ENCODE measurements at places on chromosomes 12 and 14.
A peak's percentile ranks its signal among the peaks of the same experiment; 100 is the strongest.

DNA sequence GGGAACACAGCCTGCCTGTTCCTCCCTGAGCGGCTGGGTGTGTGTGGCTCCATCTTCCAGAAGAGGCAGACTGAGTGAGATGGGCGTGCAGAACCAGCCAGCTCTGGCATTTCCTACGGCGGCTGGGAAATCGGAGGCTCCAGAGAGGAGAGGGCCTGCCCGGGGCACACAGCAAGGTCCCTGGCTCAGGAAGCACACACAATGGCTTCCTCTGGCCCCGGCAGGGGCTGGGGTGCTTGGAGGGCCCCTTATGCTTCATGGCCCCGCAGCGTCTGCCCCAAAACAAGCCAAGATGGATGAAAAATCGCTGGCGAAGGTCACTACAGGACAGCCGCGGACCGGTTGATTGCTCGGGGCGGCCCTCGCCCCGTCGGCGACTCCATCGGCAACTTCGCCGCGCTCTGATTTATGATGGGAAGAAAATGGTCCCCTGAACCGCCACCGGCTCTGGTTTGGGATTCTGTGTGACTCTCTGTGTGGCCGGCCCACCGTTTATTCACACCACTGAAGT, 191.5 kb upstream of the C14orf180 start:
- no peak for DNase-seq

- no peak for DNase-seq
Measured at GRCh38 chr12:4978737-4979136, 64.9 kb upstream of the KCNA5 start.

GRCh38 chr12:71731439-71732356, 23.0 kb upstream of the RAB21 start:
- DNase-seq = peak; percentile 77

DNA sequence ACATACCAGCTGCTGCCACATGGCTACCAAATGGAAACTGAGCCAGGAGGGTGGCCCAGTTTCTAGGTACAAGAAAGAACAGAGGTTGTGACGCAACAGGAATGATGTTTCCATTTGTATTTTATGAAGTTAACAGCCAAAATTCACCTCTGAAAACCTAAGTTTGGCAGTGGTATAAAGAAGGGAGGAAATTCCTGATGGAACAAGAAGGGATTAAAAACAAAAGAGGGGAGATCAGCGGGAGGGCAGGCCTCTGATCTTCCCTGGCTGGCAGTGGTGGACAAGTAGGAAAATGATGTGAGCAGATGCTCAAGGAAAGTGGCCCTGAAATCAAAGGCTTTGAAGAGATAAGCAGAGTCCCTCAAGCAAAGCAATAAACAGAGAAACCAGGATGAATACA, 47.3 kb upstream of the BCL2L14 start:
- DNase-seq = no peak

GRCh38 chr12:9079883-9080675, 35.6 kb downstream of the A2M start:
- no peak for DNase-seq

GRCh38 chr12:68222326-68222725, 3.3 kb downstream of the IL26 start:
- DNase-seq = peak; percentile 53

- DNase-seq = peak; percentile 79
Measured at GRCh38 chr12:645563-646071, 17.6 kb downstream of the NINJ2 start.

DNA sequence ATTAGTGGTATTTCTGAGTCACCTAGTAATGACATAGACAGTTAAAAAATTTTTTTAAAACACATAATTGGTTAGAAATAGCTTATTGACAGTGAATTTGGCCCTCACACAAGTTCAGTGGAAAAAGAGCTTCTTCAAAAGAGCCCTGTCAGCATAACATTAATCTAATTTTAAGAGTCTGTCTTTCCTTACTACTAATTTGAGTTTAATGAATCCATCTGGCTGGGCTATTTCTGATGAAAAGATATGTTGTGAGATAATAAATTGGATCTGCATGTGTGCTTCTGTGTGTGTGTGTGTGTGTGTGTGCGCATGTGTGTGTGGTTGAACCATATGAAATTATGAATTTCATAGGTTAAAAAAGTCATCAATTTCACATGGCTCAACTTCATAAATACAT, 1045.2 kb downstream of the FLRT2 start:
- DNase-seq = peak; percentile 33

DNA sequence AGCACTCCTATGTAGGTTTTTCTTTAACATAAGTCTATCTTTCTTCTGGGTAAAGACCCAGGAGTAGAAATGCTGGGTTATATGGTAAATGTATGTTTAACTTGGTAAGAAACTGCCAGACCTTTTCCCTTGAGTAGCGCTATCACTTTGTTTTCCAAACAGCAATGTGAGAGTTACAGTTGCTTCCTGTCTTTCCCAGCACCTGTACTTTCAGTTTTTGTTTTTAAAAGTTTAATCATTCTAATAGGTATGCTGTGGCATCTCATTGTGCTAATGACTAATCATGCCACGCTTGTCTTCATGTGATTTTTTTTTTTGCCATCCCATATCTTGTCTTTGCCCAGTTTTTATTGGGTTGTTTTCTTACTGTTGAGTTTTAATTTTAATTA, 28.1 kb downstream of the GIT2 start:
- DNase-seq = no peak

- DNase-seq = no peak
Measured at GRCh38 chr12:44551631-44552030, 324.5 kb downstream of the NELL2 start.

DNA sequence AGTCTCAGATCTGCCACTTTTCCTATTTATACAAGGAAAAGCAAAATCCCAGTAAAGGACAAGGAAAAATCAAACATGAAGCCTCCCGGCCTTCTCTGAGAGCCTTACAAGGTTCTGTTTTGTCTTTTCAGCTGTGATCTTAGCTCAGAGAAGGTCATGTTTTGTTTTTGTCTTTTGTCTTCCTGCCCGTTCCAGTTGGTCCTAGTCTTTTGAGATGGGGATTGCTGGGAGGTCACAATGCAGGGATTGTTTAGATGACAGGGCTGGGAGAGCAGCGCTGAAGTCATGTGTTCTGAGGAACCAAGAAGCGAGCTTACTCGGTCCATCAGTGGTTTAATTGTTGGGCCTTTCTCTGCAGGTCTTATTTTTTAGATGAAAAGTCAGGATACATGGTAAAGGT, 6.0 kb downstream of the PLEKHH1 start:
- no peak for DNase-seq

DNA sequence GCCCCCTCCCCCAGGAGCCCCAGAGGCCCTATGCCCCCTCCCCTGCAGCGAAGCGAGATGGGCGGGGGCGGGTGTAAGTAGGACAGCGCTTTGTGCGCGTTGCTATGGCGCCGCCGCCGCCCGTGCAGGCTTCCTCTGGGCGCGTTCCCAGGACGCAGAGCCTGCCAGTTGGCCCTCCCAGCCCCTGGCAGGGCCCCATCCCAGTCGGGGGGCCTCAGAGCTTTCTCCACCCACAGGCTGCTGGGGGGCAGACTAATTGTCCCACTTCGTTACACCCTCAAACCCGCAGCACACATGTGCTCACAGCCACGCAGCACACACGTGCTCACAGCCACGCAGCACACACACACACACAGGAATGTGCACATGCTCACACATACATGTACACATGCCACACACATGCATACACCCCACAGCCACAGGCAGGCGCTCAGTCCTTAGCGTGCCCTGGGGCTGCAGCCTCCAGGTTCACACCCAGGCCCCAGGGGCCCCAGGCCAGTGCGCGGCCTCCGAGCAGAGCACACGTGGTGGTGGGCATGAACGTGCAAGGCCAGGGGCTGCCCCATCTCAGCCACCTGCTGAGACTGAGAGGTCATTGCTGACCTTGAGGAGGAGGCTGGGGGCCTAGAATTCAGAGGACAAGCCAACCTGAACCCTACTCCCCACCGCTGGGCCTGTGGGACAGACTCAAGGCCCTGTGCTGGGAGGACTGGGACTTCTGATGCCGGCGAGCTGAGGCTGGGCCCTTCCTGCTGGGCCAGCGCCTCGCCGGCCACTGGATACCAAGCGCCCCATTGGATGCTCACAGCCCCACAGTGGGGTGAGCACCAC, 15.6 kb downstream of the TRMT61A start:
- DNase-seq = no peak

- no peak for DNase-seq
Measured at GRCh38 chr14:104285508-104285840, 147.1 kb downstream of the KIF26A start.

- no peak for DNase-seq
Measured at GRCh38 chr14:88323086-88323522, at the start of gene KCNK10. KCNK10 (minus strand) TSS chr14:88323269; CDS start chr14:88322798, 471 bp downstream.

DNA sequence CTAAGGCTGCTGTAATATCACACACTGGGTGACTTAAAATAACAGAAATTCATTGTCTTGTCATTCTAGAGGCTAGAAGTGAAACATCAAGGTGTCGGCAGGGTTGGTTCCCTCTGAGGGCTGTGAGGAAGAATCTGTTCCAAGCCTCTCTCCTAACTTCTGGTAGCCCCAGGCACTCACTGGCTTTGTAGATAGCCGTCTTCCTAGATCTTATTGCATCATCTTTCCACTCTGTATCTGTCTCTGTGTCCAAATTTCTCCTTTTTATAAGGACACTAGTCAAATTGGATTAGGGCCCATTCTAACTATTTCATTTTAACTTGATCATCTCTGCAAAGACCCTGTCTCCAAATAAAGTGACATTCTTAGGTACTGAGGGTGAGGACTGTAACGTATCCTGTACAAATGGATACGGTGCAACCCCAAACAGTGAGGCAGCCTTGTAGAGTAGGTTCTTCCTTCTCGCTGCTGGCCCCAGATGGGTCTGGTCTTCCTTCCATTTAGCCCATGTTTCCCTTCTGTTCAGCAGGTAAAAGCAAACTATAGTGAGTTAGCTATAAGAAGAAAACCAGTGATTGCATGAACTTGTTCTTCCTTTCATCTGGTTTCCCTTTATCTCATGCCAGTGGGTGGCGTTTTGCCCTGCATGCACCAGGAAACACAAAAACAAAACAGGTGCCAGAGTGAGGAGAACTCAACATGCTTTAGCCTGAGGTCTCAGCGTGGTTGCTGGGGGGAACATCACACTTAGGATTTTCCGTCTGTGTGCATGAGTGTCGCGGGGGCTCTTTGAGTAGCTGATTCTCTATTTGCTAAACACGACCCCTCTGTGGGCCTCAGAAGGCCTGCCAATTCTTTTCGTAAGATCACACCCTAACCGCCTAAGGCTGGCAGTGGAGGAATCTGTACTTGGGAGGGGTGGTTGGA, 19.5 kb downstream of the TTC9 start:
- DNase-seq = no peak

GRCh38 chr12:113330505-113330904, 4.4 kb downstream of the SLC8B1 start:
- no peak for DNase-seq

DNA sequence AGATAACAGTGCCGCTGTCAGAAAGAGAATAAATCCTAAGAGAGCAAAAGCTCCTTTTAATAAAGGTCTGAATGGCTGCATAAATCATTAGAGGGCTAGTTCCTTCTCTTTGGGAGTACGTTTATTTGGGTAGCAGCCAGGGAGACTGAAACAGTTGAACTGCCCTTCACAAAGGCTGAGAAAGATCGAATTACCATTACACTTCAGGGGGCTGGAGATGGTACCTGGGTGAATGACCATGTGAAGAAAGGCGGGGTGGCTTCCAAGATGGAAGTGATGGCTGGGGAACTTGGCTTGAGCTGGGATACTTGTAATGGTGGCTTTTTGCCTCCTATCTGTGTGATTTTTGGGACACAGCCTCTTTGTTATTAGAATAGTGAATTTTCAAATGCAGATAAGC, 1.7 kb upstream of the FGD4 start:
- no peak for DNase-seq

GRCh38 chr12:96989916-96990315, 82.9 kb downstream of the NEDD1 start:
- DNase-seq = no peak

DNA sequence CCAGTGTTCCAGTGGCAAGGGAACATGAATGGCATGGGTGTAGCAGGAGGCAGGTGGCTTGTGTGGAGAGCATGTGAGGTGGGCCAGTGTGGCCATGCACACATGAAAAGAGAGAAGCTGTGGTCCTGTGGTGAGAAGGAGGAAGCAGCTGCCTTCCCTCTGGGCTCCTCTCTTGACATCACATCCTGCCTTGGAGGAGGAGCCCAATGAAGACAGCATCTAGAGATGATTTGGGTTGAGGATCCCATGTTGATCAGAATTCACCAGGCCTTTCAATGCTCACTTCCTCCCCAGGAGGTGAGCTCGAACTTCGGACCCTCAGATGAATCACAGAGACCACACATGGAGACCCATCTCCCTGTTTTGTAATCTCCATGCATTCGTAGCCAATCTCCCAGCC, 82.6 kb downstream of the LRRC74A start:
- DNase-seq = no peak

DNA sequence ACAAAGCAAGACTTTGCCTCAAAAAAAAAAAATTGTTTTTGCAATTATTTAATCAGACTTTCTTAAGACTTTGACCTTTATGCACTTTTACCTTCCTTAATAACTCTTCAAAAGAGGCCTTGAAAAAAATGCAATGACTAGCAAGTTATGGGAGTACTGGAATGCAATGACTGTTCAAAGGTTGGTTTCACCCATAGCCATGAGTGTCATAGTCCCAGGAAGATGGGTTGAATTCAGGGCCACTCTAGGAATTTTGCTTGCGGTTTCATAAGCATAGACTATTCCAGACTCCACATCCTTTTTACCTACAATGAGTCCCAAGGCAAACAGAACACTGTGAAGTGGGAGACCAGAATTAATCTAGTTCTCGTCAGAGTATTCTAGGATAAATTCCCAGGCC, 29.4 kb upstream of the DENND5B start:
- no peak for DNase-seq

GRCh38 chr12:64392221-64392620, 1.7 kb upstream of the C12orf56 start:
- peak; percentile 71 for DNase-seq

- DNase-seq = peak; percentile 6
Measured at GRCh38 chr12:123938679-123939480, 33.8 kb downstream of the CCDC92 start.

- DNase-seq = peak; percentile 38
Measured at GRCh38 chr12:32290411-32290810, 108.9 kb upstream of the FGD4 start.

- no peak for DNase-seq
Measured at GRCh38 chr14:76995279-76996035, 33.1 kb downstream of the IRF2BPL start.

GRCh38 chr12:2156333-2156732, 103.5 kb downstream of the CACNA1C start:
- DNase-seq = no peak

DNA sequence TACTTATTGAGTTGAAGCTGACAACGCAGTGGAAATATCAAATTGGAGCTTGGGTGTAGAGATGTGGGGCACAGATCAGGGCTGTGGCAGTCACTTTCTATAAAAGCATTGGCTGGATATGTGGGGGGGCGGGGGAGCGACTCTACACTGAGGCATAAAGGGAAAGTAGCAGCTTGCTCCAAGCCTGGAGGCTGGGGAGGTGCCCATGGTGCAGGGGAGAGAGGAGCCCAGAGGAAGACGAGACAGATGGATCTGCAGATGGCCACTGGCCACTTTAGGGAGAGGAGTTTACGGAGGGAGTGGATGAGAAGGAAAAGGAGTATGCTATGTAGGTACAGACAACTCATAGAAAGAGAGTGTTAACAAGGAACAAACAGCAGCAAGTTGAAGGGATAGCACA, 13.5 kb upstream of the NGB start:
- no peak for DNase-seq

Measured in fibroblast of mammary gland (primary cell).